GM12864 (cell line): ENCODE measurements at places on chromosomes 11 and 22.

DNA sequence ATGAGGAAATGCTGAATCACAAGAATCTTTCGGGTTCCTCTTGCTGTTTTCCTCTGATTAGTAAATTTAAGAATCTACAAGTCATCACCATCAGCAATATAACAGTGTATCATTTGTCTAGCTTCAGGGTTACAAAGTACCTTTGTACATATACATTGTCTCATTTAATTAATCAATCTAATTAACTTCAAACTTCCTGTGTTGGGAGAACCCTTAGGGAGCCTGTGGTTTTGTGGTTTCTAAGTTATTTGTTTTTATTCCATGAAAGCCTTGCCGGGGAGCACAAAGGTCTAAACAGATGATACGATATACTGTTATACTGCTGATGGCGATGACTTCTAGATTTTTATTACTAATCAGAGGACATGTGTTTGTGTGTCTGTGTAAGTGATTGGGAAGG, 41.0 kb downstream of the TIMP3 start:
- DNase-seq = no peak

DNA sequence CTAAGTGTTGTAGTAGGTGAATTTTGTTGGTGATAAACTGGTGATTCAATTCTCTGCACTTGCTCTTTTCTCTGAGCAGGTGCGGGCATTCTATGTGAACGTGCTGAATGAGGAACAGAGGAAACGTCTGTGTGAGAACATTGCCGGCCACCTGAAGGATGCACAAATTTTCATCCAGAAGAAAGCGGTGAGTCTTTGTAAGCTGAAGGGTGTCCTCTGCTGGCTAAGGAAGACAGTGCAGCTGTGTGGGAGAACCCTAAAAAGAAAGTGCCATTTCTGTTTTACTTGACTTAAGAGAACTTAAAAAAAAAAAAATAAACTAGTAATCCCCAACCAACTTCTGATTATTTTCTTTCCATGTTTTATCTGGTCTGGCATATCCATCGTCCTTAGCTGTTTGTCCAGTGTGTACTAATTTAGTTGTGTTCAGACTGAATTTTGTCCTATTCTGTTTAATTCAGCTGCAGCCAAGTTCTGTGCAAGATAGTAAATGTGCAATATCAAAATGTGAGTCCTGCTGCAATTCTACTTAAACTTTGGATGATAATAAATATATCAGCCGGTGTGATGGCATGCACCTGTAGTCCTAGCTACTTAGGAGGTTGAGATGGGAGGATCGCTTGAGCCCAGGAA, 29.6 kb downstream of the CAT start:
- DNase-seq = peak; percentile 41

DNA sequence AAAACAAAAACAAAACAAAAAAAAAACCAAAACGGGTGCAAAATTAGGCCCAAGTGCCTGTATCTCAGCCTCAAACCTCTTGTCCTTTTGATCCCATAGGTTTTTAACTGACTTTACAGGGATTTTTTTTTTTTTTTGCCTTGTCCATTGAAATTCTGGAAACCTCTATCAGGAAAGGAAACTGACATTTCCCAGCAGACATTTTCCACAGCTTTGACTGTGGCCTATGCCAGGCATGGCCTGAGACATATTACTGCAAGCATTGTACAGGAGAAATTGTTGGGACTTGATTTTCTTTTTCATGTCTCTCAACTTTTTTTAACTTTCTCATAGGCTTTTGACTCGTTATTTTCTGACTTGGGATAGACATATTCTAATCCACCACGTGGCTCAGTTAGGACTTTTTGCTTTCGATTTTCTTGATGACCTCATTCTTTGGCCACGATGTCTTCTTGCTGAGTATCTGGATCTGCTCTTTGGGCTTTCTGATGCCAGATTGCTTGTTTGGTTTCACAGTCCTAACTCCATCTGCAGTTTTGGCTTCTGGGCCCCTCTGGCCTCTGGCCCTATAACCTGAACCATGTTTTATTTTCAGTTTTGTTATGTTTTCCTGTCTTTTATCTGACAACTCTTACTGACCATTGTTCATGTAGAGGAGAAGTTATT, 336.1 kb upstream of the C11orf87 start:
- no peak for DNase-seq

- DNase-seq = no peak
Measured at GRCh38 chr11:28476049-28476448, 367.9 kb downstream of the METTL15 start.

DNA sequence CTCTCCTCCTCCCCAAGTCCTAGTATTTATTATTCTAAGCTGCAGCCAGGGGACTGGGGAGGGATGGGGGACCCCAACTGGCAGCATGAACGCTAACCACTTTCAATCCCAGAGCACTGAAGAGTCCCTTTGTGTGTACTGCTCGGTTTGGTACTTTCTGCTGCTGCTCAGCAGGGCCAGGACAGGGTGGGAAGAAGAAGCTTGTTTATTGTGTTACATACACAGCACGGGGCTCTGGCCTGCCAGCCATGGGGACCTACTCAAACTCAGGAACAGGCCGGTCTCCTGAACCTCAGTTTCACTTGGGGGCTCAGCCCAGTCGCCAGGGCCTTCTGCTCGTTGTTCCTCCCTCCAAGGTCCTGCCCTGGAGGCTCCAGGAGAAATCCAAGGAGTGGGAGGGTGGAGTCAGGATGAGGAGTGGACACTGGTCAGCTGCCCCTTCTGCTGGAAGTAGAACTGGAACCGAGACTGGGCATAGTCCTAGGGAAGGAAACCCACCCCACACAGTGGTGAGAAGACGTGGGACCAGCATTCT, 616 bp upstream of the CPT1B start:
- no peak for DNase-seq

GRCh38 chr11:114925591-114925990, 247.3 kb downstream of the NXPE2 start:
- no peak for DNase-seq

DNA sequence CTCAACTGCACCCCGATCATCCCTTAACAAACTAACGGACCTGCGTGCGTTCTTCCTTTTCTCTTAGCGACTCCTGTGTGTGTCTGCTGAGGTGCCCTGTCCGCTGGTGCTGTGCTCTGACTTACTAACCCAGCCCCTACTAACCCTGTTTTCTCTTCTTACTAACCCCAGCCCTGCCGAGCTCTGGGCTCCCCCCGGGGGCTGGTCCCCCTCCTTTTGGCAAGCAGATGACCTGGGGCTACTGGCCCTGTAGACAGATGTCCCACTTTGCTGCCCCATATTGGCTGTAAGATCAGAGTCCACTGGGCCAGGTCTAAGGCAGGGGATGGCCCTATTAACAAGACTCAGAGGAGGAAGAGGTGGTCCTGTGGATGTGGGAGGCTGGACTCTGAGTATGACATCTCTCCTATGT, 14.7 kb downstream of the MIAT start:
- no peak for DNase-seq

DNA sequence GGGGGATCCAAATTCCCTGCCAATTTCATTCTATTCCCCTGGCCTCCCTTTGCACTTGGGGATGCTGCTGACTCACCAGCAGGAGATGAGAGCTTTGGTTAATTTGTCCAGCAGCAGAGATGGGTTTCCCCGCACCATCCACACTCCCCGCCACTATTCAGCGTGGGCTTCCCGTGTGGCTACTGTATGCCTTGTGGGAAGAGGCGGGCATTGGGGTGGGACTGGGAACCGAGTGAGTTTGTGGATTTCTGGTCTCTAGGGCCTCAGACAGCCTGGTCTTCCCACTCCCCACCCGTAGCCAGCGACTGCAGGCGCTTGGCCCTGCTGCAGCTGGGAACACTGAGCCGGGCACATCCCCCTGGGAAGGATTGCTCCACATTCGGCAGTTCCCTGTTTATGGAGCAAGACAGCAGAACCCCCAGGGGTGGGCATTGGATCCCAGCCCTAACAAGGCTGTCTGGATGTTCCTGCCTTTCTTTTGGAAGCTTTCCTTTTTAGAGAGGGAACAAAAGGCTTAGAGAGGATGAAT, 23.4 kb downstream of the KIAA1671 start:
- DNase-seq = no peak

GRCh38 chr11:62863687-62864335, 16.9 kb upstream of the SLC3A2 start:
- DNase-seq = no peak

- no peak for DNase-seq
Measured at GRCh38 chr11:105524286-105524685, 85.6 kb upstream of the GRIA4 start.

GRCh38 chr11:104546501-104546900, 351.8 kb downstream of the CASP12 start:
- no peak for DNase-seq

DNA sequence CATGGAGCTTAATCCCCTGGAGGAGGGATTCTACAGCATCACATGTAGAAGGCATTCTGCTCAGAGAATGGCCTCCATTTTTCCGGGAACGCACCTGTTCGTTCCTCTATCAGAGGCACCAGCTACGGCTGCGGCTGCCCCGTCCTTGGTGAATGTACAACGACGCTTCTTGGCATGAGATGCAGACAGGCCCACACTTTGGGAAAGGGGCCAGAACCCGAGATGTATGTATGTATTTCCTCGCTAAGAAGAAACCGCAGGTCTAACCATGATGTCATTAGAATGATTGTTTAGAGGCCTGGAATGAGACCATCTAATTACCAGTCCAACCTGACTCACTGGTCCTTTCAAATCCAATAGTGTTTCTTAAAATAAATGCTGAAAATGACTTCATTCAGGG, 1293.4 kb downstream of the TBC1D22A start:
- no peak for DNase-seq

DNA sequence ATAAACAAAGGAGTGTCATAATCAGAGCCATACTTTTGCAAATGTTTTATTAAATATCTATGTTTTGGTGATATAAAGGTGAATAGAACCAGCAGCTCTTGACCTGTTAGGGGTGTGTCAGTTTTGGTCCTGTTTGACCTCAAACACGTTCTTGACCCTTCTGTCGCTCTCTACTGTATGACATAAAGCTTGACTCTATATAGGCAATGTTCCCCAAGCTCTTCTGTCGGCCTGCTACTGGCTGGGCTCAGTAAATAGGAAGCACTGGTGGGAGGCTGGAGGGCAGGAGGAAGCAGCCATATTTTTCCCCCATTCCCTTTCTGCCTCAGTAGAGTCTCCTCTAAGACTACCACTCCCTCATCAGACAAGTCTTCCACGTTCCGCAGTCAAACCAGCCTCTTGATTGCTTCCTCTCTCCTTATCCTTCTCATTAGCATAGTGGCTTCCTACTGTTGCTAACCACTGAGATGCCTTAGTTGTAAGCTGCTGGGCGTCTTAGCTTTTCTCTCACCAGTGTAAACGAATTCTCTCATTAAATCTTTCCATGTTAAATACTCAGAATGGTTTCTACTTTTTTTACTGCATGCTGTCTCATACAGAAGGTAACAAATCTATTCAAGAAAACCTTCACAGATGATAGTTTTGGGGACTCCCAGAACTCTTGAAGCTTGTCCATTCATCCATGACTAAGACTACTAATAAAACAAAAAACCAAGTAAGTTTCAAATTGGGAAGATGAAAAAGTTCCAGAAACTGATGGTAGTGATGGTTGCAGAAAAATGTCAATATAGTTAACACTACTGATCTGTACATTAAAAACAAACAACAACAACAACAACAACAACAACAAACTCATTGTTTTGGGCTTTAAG, 3.3 kb downstream of the NPAT start:
- DNase-seq = no peak

- no peak for DNase-seq
Measured at GRCh38 chr11:47161134-47161854, 15.4 kb downstream of the ARFGAP2 start.
